ENCODE measurements at places on chromosomes 5 and 9. TPM values are rescaled to one million over a fixed set of nuclear protein-coding genes. Genes with fewer than 3 reads are reported as not detected.

GRCh38 chr9:107270082-107270481, 13.0 kb upstream of the RAD23B start:
- DNase-seq: no peak

- DNase-seq: no peak
Measured at GRCh38 chr9:119114681-119115080, 254.6 kb downstream of the BRINP1 start.

- no peak for DNase-seq
Measured at GRCh38 chr5:143833177-143833576, 21.2 kb downstream of the HMHB1 start.

DNA sequence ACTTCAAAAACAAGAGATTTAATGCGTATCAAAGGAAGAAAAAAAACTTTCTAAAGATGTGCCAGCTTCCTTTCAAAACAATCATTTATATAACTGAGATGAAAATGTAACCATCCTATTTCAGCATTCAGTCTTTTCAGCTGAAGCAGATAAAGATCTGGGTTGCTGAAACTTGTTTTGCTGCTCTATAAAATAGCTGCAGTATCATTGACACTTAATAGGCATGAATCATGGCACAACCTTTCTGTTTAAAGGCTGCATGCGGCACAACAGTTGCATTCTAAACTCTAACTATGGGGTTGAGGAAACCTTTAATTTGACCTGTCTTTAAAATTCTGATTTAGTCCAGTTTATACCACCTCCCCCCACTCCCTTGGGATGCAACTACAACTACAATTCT, 196.7 kb downstream of the MPDZ start:
- DNase-seq: no peak

DNA sequence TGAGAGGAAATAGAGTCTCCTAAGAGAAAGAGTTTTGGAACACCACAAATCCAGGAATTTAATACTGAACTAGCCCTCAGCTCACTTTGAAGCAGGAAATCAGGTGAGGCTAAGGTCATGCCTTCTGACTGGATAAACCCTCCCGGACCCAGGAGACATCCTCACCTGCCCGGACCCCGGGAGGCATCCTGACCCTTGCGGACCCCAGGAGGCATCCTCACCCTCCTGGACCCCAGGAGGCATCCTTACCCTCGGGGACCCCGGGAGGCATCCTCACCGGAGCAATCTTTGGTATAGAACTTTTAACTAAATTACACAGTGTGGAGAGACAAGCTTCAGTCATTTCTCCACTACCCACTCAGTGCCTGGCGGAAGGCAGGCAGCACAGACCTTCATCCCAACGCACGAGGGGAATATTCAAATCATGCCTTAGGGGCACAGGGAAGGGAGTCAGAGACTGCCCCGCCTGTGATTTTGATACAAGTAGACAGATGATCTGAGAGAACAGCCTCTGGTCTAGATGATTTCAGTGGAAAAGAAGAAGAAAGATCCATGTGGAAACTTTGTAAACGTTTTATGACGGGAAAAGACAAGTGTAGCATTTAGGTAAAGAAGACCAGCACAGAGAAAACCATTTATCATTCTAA, 21.3 kb downstream of the STXBP1 start:
- DNase-seq: no peak

DNA sequence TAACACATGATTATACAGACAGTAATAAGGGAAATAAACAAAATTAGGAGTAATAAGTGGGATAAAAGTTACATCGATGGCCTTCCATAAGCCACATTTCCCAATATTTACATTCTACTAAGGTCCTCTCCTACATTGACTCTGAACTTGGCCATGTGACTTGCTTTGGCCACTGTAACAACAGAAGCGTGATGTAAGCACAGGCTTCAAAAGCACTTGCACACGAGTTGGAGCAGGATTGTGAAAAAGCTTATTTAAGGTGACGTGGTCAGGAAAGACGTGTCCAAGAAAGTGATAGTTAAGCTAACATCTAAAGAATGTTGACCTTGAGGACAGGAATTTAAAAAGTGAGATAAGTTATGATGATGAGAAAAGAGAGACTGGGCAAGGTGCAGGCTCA, 9.8 kb upstream of the CEMIP2 start:
- no peak for DNase-seq

DNA sequence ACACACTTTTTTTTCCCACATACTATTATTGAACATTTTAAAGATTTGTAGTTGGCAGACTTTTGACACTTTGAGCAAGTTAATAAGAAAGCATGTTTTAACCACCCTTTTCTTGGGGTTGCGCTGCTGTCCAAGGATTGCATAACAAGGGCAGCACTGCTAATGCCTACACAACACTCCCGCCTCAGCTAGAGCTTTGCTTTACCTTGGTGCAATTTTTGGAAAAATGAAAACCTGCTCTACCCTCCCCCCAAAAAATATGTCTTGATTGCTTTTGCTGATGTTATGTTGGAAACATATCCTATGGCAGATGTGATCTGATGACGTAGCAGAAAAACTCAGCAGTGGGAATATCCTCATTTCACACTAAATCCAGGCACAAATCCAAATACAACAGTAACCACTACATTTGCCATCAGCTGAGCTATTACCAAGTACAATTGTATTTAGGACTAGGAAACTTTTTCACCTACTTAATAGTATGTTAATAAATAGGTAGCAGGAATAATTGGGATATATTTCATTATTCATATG, 51.5 kb downstream of the UBE2R2 start:
- DNase-seq: peak; percentile 48

GRCh38 chr5:172868436-172868923, 34.4 kb downstream of the ERGIC1 start:
- no peak for DNase-seq

GRCh38 chr5:41966401-41967105, 41.5 kb downstream of the FBXO4 start:
- no peak for DNase-seq

DNA sequence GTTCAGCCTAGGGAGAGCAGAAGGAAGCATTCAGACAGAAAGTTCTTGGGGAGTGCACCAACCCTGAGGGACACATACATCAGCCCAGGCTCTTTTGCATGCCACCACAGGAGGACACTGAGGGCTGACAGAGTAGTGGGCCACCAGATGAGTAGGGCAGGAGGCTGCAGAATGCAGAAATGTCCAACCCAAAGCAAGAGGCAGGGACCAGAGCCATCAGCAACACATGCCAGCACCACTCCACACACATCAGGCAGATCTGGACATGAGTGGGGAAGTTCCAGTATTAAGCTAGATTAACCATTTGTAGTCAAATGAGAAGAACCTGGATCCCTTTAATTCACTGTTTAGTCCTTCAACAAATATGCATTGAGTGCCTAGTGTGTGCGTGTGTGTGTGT, 35.7 kb upstream of the OTULINL start:
- no peak for DNase-seq

DNA sequence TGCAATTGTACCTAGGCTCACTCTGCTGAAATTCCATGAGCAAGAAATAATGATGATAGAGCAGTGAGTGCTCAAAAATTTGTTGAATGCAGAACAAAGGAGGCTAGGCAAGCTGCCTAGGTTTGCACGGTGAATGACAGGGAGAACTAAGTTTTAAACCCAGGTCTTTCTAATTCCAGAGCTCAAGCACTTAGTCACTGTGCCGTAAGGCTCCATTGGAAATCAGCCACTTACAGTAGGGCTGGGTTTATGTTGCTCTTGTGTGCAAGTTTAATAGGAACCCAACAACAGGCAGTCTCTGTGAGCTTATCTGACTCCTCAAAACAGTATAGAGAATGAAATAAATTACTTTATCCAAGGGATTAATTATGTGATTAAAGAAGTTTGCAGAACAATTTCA, 147.0 kb downstream of the CSNK1G3 start:
- DNase-seq: no peak

Gene CNTNAP3B
- total RNA-seq: 0.03 TPM

Gene ZNF462
- 14.7 TPM for total RNA-seq

Gene LCN1
- total RNA-seq: not detected

Gene SPINK4
- not detected for total RNA-seq

Gene CD72
- total RNA-seq: 2.2 TPM

Gene SPINK6
- total RNA-seq: not detected

Data from myocyte (in vitro differentiated cells).